ENCODE measurements at places on chromosomes 2 and 18.

- no peak for DNase-seq
These were observed 130.6 kb downstream of the MBP start for GRCh38 chr18:77001979-77002378.

DNA sequence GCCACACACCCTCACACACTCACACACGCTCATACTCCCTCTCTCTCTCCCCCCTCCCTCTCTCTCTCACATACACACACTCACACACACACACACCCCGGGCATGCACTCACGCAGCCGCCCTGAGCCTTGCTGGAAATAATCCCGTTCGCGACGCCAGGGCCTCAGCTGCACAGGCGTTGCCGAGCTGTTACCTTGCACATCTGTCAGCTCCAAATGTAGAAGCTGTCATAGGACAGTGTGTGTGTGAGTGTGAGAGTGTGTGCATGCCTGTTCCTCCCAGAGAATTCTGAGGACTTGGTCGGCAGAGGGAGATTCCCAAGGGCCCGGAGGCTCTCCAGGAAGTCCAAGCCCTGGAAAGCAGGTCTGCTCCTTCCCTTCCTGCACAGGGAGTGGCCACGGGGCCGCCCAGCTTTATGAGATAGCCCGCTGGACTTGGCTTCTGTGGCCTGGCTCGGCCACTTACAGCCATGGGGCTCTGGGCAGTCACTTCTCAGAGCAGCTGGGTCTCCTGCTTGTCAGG lies 8.6 kb downstream of the SPR start:
- DNase-seq, result peak; percentile 85

GRCh38 chr2:79591281-79591680 lies 78.4 kb downstream of the CTNNA2 start:
- DNase-seq, result no peak

DNA sequence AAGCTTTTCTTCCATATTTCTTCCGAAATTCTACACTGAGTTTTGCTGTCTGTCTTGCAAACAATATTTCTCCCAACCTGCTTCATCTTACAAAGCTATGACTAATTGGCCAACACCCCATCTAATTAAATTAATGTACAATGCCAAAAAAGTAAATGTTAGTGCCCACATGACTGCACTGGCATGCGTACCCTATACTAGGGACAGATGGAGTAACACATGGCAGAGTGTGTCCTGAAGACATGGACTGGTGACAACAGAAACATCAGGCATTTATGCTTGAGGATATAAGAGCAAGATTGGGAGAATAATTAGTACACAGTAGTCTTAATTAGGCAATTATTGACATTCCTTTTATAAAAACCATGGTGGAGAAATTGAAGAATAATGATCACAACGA lies 66.8 kb downstream of the MREG start:
- no peak for DNase-seq

- DNase-seq, result no peak
These were observed 14.5 kb upstream of the PLA2R1 start for GRCh38 chr2:160076914-160077313.

GRCh38 chr2:209638346-209638745 lies 133.3 kb upstream of the UNC80 start:
- peak; percentile 46 for DNase-seq

DNA sequence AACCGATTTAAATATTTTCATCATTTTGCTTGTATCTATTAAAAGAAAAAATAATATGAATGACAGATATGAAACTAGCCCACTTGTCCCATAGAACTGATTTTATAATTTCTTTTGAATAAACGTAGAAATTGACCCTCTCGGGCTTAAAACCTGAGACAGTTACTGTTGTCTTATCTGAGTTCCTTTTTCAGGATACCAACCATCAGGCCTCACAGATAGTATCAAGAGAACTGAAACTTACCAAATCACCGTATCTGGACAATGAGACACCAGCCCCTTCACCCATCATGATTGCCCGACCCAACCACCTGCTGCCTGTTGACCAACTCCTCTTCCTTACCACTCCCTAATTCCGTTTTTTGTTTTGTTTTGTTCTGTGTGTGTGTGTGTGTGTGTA lies 53.7 kb downstream of the LCLAT1 start:
- DNase-seq, result no peak

DNA sequence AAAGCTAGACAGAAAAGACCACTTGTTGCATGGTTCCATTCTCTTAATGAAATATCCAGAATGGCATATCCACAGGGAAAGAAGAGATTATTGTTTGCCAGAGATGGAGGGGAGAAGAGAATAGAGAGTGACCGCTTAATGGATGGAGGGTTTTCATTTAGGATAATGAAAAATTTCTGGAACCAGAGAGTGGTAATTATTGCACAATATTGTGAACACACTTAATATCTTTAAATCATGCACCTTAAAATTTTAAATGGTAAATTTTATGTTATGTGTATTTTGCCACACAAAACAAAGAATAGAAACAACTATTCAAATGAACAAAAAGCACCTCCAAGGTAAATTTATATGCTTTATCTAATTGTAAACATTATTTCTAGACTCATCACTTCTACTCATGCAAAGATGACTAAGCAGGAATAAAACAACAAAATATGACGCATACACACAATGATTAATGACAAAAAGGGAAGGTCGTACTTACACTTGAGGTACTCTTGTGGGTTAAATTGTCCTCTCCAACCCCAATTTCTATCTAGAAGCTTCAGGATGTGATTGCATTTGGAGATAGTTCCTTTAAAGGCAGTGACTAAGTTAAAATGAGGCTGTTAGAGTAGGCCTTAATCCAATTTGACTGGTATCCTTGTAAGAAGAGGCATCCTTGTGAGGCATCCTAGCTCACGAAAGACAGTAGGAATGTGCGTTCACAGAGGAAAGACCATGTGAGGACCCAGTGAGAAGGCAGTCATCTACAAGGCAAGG lies 18.7 kb upstream of the DHRS9 start:
- DNase-seq, result no peak

- DNase-seq, result no peak
These were observed 182.3 kb downstream of the LOXHD1 start for GRCh38 chr18:46474487-46475389.

DNA sequence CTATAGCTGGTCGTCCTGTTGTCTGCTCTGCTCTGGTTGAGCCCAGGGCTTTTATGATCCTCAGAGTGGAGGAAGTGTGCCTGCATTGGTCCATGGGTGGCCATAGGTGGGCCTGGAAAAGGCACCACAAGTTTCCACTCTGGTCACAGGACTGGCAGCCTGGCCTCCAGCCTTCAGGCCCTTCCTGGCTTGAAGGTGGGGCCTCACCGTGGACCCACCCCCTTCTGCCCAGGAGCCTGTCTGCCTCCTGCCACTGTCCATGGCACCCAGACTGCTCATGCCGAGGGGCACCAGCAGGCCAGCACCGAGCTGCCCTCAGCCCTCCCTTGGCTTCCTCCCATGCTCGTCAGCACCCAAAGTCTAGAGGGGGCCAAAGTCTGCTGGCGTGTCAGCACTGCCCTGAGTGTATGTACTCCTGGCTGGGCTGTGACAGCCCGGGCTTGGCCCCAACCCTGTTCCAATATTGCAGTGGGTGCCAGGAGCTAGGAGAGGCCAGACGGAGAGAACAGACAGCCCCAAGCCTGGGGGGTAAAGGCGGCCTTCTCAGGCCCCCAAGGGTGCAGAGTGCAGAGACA lies 529.4 kb downstream of the DCC start:
- DNase-seq, result no peak

DNA sequence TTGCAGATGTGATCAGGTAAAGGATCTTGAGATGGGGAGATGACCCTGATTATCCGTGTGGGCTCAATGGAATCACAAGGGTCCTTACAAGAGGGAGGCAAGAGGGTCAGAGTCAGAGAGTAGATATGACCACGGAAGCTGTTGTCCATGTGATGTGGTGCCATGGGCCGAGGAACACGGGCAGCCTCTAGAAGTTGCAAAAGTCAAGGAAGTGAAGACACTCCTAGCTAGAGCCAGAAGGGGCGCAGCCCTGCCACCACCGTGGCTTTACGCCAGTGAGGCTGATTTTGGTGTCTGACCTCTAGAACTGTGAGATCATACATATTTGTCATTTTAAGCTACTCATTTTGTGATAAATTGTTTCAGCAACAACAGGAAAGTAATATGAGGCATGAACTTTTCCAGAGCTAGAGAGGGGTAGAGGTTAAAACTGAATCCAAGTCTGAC lies 114.4 kb downstream of the CAPN13 start:
- DNase-seq, result no peak

DNA sequence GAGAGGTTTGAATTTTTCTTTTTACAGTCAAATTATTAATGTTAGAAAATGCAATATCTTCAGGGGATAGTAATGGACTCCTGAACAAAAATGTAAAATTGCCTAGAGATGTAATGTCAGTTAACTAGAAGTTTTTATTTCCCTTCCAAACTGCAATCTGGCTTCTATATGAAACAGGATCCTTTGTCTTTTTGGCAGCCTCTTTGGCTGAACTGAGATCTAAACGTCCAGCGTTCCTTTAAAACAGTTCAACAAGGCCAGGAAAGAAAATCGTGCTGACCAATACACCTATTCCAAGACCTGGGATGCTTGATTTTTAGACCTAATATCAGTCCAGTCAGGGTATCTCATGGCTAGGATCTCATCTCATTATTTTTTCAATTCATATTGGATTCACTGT lies 245.5 kb downstream of the FIGN start:
- DNase-seq, result no peak

DNA sequence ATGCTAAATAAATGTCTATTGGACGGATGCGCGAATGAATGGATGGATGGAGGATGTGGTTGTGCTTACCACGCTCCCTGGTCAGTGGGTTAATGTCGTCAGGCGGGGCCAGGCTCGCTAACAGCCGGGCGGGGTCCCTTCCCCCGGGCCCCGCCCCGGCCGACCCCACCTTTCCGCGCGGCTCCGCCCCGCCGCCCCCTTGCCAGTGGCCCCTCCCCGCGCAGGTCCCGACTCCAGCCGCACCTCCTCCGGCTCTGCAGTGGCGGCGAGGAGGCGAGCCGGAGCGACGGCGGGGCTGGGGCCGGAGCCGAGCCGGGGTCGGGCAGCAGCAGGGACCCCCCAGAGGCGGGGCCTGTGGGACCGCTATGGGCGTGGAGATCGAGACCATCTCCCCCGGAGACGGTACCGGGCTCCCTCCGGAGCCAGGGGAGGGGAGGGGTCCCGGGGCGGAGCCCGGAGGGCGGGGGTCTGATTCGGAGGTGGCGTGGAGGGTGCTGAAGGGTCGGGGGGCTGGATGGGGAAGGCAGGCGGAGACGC lies at the start of gene FKBP1B:
Gene FKBP1B, plus strand, starts transcription at position 257 of the 537 bp plus-strand sequence. Its CDS starts 109 bp downstream, at position 366.
- DNase-seq, result peak; percentile 75

- DNase-seq, result no peak
These were observed 408.2 kb downstream of the ZNF804A start for GRCh38 chr2:185006481-185006880.

- no peak for DNase-seq
These were observed 53.5 kb downstream of the DGKD start for GRCh38 chr2:233407771-233408181.

DNA sequence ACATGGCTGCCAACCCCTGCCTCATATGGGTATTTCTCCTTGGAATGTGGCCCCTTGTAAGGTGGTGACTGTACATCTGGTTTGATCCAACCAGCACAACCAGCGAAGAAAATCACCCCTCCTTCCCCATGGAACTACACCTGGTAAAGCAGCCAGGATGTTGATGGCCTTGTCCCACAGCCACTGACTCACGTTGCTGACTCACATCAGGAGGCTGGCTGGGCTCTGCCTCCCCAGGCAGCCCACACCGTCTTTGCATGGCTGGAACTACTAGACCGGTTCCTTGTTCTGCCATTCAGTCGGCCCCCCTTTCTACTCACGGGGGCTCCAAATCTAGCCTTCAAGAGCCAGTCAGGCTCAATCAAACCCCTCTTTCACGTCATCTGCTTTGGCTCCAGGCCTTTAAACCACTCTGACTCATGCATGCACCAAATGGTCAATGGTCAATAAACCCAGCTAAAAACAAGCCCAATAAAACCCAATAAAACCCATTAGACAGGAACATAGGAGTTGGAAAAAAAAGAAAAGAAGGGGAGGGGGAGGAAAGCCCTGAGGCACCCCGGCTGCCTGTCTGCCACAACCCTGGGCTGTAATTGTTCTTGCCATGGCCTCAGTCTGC lies 114.8 kb downstream of the PLB1 start:
- DNase-seq, result peak; percentile 100

GRCh38 chr2:130377491-130377890 lies 21.6 kb downstream of the PTPN18 start:
- no peak for DNase-seq
